ENCODE measurements at places on chromosomes 2 and 18. TPM values are rescaled to one million over a fixed set of nuclear protein-coding genes. Genes with fewer than 3 reads are reported as not detected.

Gene ABCG8
- not detected for total RNA-seq

Gene ALPP
- total RNA-seq: not detected

Gene HOXD9
- total RNA-seq: not detected

Gene ACMSD
- total RNA-seq: not detected

Gene FHOD3
- total RNA-seq: not detected

Gene IL1F10
- total RNA-seq: not detected

Gene REG1B
- total RNA-seq: not detected

Gene HOXD13
- not detected for total RNA-seq

Gene SERPINE2
- 42.4 TPM for total RNA-seq

Gene C2orf74
- total RNA-seq: 14.0 TPM

Gene ASAP2
- not detected for total RNA-seq

Gene AGAP1
- total RNA-seq: 2.5 TPM

Gene CIB4
- total RNA-seq: not detected

Gene GCKR
- not detected for total RNA-seq

Gene SP140L
- 43.7 TPM for total RNA-seq

Data from activated CD8-positive, alpha-beta T cell treated with anti-CD3 and anti-CD28 coated beads for 36 hours (primary cell).